ENCODE measurements at places on chromosomes 13 and 19. TPM values are rescaled to one million over a fixed set of nuclear protein-coding genes. Genes with fewer than 3 reads are reported as not detected.

RFPL4A gene
- not detected for total RNA-seq

DNA sequence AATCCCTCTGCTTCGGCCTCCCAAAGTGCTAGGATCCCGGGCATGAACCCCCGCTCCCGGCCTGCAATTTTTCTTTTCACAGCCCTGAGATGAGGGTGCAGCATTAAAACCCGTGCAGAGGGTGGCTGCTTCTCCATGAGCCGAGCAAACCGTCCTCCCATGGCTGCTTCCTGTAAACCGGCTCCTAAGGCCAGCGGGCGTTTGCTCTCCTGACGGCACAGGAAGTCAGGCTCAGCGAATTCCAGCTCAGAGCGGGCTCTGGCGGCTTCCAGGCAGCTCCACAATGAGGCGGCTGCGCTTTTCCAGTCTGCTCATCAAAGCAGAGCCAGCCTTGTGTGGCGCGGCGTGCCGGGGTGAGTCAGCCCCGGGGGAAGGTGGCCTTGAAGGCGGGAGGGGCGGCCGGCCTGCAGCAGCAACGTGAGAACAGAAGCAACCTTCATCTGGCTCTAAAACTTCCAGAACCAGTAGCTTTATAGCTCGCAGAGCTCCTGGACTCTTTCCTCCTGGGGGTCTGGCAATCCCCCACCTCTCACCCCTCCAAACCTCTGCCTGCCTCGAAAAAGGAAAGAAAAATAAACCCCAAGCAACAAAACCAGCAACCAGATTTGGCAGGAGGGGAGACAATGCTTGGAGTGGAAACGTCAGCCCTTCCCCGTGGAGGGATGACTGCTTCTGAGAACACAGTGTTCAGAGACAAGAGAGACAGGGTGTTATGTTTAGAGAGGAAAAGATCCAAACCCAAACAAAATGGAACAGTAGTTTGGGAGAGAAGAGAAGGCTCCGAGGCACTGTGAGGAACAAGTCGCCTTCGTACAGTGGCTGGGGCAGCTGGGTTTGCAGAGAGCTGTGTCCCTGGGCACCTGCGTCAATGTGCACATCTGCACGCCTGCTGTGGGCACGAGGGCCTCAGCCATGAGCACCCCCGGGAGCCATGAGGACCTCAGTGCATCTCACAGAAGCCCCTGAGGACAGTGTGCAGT is 67.8 kb downstream of the GADD45B start:
- peak; percentile 96 for DNase-seq

DNA sequence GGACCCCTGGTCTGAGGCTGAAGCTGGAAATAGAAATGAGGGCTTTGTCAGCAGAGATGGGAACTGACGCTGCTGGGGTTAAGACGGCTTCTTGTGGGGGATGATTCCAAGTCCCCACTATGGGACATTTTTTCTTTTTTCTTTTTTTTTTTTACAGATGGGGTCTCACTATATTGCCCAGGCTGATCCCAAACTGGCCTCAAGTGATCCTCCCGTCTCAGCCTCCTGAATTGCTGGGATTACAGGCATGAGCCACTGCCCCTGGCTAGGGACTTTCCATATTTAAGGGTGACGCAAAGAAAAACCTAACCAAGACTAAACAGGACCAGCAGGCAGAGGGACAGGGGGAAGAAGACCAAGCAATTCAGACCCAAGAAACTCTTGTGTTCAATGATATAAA is 10.0 kb downstream of the LRFN3 start:
- no peak for DNase-seq

ISYNA1 gene
- 26.0 TPM for total RNA-seq

- DNase-seq, result no peak
These were observed 6.0 kb upstream of the ZNF765 start for GRCh38 chr19:53388904-53389303.

DNA sequence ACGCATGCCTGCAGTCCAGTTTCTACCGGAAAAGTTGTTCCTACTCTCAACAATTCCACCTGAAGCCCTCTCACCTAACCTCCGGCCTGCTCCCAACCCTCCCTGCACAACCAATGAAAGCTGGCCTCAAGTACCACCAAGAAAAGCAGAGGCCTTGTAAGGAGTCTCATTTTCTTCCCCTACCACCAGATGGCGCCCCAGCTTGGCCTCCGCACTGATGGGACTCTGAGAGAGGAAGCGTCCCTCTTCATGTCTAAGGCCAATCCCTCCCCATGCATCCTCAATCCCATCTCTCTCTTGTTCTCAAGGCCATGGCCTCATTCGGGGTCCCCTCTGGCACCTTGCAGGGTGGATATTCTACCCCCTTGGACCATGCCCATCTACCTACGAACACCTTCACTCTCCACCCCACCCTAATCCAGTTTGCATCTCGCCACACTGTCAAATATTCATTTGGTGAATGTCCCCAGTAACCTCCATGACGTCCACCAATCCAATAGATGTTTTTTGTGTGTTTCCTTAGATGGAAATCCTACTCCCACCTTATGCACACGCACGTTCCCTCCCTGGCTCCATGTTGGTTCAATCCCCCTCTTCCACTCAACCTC is 412.8 kb downstream of the ZNF536 start:
- DNase-seq, result peak; percentile 82

- no peak for DNase-seq
These were observed 11.1 kb upstream of the CEACAM16 start for GRCh38 chr19:44687888-44688287.

All from Right ventricle myocardium inferior (tissue), 1 donor.